ENCODE measurements at places on chromosomes 13 and 19.

DNA sequence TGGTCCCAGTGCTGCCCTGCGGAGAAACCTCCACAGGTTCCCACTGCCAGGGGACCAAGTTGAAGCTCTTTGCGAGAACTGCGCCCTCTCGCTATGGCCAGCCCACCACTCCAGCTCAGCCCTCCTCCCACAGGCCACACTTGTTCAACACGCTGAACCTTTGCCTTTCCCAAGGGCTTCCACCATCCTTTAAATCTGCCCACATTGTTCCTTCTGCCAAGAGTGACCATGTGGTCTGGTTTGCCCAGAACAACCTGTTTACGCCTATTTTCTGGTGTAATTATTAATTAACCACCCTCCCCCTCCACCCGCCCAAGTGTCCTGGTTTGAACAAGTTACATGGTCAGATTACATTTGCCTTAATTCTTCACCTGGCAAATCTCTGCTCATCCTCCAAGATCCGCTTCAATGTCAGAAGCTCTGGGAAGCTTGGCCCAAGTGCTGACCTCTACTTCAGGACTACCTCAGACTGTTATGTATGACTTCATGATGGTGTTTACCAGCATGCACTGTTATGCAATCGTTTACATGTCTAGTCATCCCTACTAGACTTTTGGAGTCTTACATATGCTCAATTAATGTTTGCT lies 12.0 kb upstream of the USP12 start:
- no peak for DNase-seq

DNA sequence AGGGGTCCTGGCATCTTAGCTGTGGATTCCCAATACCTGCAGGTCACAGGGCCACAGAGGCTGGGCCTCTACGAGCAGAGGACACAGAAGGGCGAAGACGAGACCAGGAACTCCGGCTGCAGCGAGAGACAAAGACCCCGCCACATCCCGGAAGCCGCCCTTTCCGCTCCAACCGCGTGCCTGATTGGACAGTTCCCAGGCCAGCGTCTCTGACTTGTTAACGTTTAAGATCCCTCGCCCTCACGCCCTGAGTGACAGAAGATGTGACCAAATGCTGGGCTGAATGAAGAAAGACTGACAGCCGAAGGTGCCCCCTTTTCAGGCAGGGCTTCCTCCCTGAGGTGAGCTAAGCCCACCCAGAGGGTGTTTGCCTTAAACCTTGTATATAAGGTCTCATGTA lies at the start of gene ZNF98:
TSS of gene ZNF98 (minus strand) at position 136 of the 400 bp plus-strand sequence. CDS start at position 14, 122 bp downstream.
- no peak for DNase-seq

GRCh38 chr13:107832500-107833100 lies 382.7 kb downstream of the LIG4 start:
- DNase-seq, result no peak

DNA sequence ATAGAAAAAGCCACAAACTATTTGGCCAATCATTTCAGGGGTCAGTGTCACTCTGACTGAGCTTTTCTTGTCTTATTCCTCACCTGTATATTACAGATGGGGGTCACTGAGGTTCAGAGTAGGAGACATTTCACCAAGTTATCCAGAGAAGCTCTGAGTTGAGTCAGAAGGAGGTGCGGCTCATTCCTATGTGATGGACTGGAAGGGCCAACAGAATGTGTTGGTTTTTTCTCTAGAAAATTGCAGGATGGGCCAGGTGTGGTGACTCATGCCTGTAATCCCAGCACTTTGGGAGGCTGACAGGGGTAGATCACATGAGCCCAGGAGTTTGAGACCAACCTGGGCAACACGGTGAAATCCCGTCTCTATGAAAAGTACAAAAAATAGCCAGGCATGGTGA lies 24.5 kb upstream of the ZNF83 start:
- no peak for DNase-seq

DNA sequence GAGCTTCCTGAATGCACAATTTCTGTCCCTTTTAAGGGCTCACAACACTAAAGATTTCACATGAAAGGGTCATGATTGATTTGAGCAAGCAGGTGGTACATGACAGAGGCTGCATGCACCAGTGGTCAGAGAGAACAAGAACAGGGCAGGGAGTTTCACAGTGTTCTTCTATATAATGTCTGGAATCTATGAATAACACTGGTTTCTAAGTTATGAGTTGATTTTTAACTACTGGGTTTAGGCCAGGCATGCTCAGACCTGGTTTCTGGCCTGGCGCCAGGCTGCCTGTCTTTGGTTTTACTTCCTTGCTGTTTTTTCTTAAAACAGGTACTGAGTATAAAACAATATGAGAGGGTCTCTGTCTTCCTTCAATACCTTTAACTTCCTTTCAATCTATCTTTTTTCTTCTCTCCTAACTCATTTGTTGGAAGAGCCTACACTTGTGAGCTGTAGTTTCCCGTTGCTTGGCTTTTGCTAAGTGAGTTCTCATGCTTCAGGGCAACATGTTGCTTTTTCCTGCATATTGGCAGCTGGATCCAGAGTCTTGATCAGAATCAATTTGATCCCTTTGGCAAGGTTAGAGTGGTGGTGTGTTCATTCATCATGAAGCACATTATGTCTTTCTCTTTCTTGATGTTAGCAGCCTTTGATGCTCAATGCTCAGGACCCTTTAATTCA lies 38.5 kb upstream of the FGF14 start:
- no peak for DNase-seq

DNA sequence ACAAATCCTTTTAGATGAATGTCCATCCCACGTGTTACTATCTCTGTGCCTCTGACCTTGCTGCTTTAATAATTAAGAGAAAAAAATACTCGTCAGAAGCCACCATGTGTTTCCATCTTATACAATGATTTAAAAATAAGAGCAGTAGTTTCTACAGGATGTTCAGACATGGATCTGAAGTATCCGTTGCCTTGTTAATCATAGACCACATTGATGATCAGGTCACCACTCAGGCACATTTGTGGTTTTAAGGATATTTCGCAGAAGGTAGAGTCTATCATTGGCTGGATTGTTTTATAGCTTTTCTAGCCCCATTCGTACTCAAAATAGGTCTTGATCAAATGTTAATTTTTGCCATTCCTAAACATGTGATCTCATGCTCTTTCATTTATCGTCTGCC lies 710.0 kb upstream of the ARGLU1 start:
- DNase-seq, result no peak

DNA sequence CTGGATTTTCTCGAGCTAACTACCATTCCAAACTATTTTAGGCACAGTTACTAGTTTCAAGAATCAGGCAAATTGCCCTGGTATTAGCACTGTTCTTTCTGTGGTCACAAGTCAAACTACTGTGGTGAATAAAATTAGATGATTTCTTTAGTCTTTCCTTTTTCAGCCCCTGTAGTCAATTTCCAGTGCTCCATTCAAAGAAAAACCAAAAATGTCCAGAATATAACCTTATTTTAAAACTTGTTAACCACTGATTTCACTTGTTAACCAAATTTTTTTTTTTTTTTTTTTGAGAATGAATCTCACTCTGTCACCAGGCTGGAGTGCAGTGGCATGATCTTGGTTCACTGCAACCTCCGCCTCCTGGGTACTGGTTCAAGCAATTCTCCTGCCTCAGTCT lies 50.6 kb upstream of the USPL1 start:
- no peak for DNase-seq

GRCh38 chr19:50465986-50466705 lies 10.2 kb upstream of the EMC10 start:
- no peak for DNase-seq

DNA sequence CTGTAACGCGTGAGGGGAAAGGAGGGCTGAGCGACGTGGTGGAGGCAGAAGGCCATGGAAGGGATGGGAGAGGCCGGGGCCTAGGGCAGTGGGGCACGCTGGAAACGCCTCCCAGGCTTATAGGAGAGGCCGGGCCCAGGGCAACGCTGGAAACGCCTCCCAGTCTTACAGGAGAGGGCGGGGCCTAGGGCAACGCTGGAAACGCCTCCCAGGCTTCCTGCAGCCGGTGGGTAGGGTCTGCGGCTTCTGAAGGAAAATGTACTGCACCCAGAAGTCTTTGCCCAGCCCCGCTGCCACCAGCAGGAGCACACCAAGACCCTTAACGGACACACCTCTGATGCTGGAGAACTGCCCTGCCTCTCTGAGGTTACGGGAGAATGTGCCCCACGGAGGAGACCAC lies 9.1 kb downstream of the CACTIN start:
- no peak for DNase-seq

- DNase-seq, result no peak
Measured at GRCh38 chr13:64912141-64912540, 2318.0 kb downstream of the PCDH9 start.

DNA sequence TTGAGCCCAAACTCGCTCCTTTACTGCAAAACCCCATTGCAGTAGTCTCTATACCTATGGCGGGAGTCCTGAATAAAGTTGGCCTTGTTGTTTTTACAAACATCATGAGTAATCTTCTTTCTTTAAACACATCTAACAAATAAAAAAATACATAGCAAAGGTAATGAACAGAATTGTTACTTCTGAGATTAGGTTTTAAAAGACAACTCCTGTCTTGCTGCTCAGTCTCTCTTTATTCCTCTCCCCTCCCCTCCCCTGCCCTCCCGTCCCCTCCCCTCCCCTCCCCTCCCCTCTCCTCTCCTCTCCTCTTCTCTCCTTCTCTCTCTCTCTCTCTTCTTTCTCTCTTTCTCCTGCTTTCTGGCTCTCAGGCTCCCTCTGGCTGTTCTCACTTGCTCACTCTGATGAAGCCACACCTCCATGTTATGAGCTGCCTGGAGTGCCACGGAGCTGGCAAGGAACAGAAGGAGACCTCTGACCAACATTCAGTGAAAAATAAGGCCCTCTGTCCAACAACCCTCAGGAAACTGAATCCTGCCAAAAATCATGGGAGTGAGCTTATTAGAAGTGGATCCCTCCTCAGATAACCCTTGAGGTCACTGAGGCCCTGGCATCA lies 300.7 kb upstream of the MIR17HG start:
- no peak for DNase-seq

DNA sequence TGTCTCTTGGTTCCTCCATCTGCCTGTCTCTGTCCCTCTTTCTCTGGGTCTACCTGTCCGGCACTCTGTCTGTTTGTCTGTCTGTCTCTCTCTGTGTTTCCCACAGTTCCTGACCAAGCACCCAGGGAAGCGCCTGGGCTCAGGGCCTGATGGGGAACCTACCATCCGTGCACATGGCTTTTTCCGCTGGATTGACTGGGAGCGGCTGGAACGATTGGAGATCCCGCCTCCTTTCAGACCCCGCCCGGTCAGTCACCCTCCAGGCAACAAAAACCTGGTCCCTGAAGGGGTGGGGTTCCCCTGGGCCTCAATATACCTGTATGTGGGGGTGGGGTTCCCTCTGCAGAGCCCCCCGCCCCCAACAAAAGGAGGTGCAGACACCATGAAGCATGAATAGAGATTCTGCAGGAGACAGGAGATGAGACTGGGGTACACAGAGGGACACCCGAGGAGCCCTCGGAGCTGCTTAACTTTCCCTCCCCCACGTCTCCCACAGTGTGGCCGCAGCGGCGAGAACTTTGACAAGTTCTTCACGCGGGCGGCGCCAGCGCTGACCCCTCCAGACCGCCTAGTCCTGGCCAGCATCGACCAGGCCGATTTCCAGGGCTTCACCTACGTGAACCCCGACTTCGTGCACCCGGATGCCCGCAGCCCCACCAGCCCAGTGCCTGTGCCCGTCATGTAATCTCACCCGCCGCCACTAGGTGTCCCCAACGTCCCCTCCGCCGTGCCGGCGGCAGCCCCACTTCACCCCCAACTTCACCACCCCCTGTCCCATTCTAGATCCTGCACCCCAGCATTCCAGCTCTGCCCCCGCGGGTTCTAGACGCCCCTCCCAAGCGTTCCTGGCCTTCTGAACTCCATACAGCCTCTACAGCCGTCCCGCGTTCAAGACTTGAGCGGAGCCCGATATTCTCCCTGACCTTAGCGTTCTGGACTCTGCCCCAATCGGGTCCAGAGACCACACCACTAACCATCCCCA lies 2.6 kb upstream of the CACNG7 start:
- DNase-seq, result peak; percentile 61

DNA sequence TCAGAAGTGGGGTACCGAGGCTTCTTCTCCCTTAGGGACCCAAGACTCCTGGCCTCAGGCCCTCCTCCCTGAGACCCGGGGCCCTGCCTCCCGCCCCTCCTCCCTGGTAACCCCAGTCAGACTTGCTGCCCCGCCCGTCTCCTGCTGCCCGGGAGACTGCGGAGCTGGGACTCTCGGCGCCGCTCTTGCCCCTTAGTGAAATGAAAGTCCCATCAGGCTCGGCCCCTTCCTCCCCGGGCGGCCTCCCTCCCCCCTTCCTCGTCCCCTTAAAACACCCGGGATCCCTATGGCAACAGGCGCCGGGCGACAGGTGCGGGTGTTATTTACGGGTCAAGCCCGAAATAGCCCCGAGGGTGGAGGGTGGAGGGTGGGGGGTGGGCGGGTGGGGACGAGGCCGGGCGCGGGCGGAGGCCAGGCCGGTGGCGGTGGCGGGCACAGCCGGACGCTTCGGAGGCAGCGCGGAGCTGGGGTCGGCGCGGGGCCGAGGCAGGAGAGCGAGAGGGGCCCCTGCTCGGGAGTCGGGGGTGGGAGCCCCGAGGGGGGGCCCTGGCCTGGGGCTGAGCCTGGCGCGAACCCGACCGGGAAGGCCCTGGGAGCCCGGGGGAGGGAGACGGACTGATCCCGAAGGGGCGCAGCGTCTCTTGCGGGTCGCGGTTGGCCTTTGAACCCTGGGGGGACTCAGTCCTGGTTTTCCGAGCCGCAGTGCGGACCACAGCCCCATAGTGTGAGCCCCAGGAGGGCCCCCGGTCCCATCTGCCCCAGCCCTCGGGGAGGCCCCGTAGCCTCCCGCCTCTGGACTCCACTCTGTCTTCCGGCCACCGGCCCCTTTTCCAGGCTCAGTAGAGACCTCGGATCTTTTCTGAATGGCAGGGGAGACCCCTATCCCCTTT lies at the start of gene CACNG6:
TSS of gene CACNG6 (plus strand) at position 414 of the 890 bp plus-strand sequence. CDS start 1,241 bp downstream, outside the sequence.
- no peak for DNase-seq

DNA sequence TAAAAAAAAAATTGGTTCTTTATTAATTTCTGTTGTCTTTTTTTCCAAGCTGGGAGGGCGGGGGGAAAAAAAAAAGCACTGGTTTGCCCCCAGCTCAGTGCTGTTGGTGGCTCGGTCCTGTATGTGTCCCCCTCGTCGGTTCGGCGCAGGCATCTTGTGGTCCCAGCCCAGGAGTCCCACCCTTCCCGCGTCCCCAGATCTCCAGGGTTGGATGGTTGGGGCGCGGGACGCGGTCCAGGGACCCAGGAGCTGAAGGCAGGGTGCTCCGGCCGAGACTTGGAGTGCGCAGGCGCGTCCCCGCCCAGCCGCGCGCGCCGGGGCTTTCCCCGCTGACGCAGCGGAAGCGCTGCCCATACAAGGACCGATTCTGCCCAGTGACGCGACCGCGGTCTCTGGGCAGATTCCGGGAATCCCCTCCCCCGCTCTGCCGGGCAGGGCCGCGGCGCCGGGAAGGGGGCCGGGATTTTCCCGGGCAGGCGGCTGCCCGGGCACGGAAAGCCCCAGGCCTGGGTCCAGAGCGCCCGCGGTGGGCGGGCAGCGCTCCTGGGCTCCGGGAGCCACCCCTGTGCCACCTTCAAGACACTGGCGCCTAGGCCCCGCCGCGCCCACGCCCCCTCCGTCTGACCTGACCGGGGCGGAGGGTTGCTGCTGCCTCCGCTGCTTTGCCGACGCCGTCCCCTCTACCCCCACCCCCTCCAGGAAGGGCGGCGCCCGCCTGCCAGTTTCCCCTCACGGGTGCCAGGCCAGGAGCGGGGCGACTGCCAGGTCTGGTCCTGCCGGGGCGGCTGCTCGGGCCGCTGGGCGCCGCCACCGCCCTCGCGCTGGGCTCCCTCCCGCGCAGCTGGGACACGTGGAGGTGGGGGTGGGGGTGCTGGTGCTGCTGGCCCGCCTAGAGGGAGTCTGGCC lies 2.3 kb downstream of the JUNB start:
- peak; percentile 92 for DNase-seq
